CD4-positive, alpha-beta T cell (primary cell): ENCODE measurements at places on chromosomes 7 and 10. TPM values are rescaled to one million over a fixed set of nuclear protein-coding genes. Genes with fewer than 3 reads are reported as not detected.

DNA sequence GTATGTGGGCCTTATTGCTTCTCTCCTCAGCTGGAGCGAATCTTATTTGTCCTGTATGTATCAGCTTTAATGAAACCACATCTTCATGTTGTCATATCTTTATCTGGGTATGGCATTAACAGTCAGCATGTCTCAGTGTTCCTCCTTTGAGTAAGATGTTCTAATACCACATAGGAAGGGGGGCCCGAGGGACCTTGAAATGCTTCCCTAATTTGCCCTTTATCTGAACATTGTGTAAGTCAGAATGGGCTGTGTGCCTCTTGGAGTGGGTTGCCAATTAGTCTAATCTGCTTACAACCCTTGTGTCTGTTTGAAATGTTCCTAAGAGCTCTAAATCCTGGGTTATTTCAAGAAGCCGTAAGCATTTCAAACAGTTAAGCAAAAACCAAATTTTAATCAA is 623.8 kb downstream of the SUGCT start:
- DNase-seq = no peak

- DNase-seq = no peak
These were observed 362.6 kb downstream of the PAXIP1 start for GRCh38 chr7:154640266-154640865.

- no peak for DNase-seq
These were observed 60.0 kb downstream of the WAC start for GRCh38 chr10:28592953-28593352.

- DNase-seq = no peak
These were observed 10.0 kb upstream of the TSPAN12 start for GRCh38 chr7:120867932-120868331.

DNA sequence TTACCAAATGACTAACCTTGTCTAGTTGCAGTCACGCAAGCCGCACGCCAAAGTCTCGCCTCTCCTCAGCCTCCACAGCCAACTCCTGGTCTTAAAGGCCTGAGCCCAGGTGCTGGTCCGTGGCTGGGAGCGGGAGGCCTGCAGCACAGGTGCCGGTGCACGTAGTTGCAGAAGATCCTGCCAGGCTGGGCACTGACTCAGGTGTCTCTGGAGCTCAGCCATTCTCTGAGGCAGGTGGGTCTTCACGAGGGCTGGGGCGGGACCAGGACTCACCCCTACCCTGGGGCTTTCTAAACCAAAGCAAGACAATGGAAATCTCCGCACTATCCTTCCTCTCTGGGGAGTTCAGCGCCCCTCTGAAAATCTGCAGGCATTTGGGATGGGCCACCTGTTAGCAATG is 216.4 kb downstream of the MLLT10 start:
- no peak for DNase-seq

DNA sequence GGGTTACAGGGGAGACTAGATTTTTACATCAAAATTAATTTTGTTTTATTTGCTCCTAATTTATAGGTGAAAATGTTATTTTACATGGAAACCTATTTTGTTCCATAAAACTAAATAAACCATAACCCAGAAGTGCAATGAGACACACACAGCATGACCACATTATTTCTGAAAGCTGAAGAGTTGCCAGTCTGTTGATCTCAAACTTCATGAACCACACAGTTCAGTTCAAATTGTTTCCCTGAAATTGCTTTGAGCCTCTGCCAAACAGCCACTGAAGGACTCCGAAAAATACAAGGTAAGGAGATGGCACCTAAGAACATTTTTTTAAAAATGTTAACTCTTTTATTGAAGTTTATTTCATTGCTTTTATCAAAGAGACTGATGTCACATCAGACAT is 25.0 kb upstream of the ITGB8 start:
- no peak for DNase-seq

- no peak for DNase-seq
These were observed 424.9 kb downstream of the CALN1 start for GRCh38 chr7:71987200-71987767.

DNA sequence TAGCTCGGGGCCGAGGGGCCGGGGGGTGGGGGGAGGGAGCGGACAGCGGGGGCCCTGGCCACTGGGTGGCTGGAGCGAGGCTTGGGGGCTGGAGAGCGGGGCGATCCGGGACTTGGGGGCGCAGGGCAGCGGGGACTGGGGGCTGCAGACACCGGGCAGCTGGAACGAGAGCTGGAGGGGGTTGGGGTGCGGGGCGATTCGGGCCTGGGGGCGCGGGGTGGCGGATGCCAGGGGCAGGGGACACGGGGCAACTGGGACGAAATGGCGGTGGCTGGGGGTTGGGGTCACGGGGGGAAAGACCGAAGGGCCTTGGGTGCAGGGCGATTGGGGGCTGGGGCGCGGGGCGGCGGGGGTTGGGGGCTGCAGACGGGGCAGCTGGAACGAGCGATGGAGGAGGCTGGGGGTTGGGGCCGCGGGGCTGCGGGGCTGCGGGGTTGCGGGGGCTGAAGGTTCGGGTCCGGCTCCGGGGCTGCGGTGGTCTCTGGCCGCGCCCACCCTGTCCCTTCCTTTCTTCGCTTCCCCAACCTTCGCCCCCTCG is 590 bp downstream of the COL26A1 start:
- DNase-seq = no peak

DNA sequence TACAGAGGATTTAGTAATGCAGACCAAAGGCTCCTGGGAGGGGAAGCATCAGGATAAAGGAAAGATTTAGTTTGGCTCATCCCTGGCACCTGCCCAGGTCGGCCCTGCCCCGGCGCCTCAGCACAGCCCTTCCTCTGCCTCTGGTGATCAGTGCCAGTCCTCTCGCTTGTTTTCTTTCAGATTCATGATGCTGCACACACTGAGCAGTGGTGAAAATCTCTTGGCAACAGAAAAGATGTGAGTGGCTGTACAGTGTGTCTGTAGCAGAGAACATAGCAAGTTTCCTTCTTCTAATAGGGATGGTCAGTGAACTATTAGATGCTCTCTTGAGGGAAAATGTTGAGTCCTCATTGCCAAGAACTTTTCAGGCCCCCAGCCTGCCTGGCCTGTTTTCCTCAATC is 994.1 kb downstream of the KCNMA1 start:
- no peak for DNase-seq

DNA sequence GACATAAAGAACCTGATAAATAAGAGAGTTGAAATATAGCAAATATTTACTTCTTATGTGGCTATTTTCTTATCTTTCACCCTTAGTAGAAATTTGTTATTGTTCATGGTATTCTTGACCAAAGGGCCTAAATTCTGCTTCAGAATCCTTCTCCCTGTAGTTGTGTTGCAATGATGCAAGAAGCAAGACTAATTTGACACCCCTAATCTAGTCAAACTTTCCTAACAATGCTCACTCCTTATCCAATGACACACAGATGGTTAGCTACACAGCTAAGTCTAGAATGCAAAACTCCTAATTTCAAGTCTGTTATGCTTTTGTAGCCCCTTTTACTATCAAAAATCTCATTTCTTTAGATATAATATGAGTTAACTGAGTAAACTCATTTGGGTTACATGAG is 56.1 kb downstream of the TWIST1 start:
- no peak for DNase-seq

DNA sequence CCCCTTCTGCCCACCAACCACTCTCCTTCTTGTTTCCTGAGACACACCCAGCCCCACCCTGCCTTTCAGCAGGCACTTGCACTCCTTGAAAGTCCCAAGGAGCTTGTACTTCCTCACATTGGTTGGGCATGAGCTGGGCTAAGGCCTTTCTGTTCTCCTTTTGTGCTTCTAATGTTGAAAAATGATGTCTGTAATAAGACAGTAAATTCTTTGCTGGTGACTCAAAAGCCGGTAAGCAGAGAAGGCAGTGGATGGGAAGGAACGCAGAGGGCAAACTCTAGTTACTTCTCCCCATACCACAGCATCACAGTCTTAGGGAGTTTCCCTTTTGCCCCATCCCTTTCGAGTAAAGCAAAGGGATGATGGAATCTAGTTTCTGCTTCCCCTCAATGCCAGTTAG is 185.6 kb downstream of the PLXNA4 start:
- no peak for DNase-seq

- DNase-seq = no peak
These were observed 34.6 kb downstream of the MALSU1 start for GRCh38 chr7:23333671-23334246.

DNA sequence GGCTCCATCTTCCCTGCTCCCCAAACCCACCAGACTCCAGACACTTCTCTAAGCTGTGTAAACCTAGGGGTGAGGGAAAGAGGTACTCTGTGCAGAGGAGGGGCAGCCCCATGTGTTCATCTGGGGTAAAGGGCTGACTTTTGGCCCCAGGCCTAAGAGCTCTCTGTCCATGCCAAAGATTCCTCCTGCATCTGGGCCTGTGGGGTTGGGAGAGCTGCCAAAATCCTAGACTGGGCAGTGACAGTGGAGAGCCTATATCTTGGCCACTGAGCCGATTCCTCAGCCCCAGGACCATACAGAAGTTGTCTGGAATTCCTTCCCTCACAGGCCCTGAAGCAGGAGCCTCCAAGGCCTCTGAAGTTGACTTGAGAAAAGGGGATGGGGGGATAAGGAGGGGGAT is 25.3 kb upstream of the LEP start:
- DNase-seq = no peak

DNA sequence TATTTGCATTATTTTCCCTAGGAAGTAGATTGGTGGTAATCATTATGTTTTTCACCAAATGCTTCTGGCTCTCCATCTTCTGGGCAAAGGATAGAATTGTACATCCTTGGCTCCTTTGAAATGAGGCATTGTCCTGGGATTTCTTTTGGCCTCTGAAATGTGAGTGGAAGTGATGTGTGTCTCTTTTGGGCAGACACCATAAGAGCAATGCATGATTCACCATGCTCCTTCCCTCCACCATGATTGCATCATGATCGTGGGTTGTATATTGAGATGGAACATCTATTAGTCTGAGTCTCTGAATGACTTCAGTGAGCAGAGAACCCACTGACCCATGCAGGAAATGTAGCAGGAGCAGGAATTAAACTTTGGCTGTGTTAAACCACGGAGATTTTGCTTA is 49.2 kb downstream of the ADRA2A start:
- DNase-seq = no peak

GRCh38 chr7:7757576-7757975 is 39.2 kb upstream of the RPA3 start:
- no peak for DNase-seq

GRCh38 chr7:1981201-1981877 is 251.4 kb downstream of the MAD1L1 start:
- no peak for DNase-seq

DNA sequence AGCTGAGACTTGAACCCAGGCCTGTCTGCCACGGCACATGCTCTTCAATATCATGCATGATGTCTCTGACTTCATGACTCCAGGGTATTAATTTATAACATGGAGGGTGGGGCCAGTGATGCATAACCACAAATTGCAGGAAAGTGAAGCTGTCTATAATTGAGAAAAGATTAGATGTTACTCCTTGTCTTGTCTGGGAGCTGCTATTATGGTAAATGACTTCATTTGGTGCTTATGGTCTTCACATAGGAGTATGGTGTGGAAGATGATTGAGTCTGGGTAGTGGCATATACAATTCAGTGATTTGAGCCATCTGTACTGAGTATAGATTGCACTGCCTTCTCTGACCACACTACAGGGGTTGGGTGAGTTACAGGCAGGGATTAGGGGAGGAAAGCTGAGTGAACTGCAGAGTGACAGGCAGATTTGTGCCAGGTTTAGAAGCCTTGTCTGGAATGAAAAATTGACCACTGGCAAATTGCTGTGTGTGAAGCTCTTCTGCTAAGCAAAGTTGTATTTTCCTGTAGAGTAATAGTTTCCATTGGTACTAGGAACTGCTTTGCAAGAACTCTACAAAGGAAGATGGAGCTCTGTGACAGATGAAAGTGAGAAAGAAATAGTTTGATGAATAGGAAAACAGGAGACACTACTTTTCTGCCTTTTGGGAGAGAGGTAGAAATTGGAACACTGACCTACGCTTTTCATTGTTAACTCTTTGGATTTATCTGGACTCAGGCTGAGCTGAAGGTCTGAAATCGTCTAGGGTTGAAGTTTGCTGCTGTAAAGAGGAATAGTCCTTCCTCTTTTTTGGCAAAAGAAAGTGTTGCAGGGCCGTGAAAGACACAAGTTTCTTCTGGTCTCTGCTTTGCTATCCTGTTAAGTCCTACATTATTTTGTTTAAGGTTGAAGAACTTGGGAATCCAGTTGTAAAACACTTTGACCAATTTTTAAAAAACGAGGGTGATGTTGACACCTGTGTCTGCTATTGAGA is 2.7 kb downstream of the SND1 start:
- DNase-seq = no peak

GRCh38 chr7:66630531-66630930 is 1.9 kb downstream of the KCTD7 start:
- DNase-seq = no peak

DNA sequence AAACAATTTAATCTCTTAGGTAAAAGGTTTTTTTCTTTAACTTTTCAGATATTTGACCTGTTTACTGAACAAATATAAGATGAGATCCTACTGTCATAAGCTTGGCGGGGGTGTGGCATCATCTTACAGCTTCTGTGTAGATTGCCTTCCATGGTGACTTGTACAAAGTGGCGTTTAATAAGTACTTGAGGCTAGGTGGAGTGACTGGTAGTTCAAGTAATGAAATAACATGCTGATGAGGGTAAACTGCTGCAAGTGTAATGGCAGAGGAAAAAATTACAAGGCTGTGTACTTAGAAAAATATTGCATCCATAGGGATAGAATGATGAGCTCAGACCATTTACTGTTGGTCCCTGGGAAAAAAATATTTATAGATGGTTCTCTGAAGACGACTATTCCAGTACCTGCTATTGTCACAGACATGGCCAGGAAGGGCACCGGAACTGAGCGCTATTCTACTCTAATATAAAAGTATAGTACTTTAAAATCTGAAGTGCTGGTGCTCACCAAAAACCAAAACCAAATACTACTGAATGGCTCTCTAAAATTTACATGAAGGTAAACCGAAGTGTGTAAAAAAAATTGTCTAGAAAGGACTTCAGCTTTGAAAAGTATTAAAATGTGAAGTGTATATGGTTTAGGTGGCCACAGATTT is 42.4 kb downstream of the DNAH11 start:
- no peak for DNase-seq

DNA sequence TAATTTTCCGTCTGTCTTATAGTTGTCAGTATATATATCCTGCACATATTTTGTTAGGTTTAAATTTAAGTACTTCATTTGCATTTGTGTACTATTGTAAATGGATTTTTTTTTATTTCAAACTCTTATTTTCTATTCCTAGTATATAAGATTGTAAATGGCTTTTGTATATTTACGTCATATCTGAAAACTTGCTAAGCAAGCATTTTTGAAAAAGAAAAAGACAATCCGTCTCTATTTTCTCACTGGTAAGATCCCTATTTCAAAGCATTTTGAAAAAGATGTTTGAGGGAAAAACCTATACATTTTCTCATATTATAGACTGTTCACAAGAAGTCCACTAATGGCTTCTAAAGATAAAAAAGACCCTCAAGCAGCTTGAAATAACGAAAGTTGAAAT is 1.2 kb upstream of the LYZL1 start:
- DNase-seq = no peak

GRCh38 chr10:114996542-114996941 is 58.5 kb downstream of the TRUB1 start:
- DNase-seq = no peak

- no peak for DNase-seq
These were observed 375.8 kb upstream of the AKR1E2 start for GRCh38 chr10:4450169-4450568.

- no peak for DNase-seq
These were observed 57.3 kb upstream of the CAMK2B start for GRCh38 chr7:44382459-44383265.

Gene DKK1
- not detected for total RNA-seq

Gene AGMO
- total RNA-seq = not detected

Gene PLAU
- total RNA-seq = not detected

Gene TUBAL3
- total RNA-seq = not detected

Gene NANOS1
- 0.08 TPM for total RNA-seq

Gene MYL10
- not detected for total RNA-seq

Gene PNLIPRP3
- total RNA-seq = not detected

Gene C10orf62
- not detected for total RNA-seq

Gene FGFR2
- total RNA-seq = 0.14 TPM

Gene TRIM56
- 31.8 TPM for total RNA-seq
